ENCODE measurements at places on chromosomes 2 and 18.

GRCh38 chr2:104932243-104932642 is 78.3 kb downstream of the POU3F3 start:
- DNase-seq, result no peak

DNA sequence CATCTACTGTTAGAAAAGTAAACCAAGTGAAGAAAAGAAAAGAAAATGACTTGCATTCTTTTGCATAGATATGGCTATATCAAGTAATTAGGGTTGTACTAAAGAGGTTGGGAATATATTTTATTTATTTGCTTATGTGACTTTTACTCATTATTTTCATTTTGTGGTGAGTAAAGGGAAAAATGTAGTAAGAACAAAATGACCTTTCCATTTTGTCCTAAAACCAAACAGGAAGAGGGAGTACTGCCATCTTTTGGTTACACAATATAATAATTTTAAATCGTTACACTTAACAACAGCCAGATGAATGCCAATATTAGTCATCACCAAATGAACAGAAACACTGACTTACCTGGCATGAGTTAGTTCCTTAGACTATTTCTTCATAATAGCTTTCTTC is 47.3 kb upstream of the NDUFV2 start:
- DNase-seq, result peak; percentile 64

DNA sequence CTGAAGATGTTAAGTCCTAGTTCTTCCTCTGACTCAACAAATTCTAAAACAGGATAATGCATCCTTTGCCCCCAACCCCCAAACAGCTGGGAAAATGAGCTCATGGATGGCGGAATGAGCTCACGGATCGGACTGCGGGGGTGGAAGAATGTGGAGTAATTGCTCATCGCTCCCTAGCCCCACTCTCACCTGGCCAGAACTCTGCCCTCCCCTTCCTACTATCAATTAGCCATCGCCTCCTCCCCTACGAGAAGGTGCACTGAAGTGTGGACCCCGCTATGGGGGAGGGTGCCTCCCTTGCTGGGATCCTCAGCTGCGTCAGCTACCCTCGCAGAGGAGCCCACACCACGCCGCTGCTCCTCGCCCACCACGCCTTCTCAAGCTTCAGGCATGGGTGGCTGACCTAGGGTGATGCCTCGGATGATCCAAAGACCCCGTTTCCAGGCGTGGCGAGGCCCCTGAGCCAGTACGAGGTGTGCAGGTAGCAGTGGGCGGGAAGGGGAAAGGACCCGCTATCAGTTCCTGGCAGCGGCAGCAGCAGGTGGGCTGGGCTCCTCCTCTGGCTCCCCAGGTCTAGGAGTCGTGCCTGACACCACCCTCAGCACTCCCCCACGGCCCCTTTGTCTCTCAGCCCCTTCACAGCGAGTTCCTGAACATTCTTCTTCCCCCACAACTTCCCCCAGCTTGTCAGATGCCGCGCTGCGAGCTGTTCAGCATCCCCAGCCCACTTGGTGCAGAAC is 82.1 kb upstream of the POMC start:
- DNase-seq, result no peak

DNA sequence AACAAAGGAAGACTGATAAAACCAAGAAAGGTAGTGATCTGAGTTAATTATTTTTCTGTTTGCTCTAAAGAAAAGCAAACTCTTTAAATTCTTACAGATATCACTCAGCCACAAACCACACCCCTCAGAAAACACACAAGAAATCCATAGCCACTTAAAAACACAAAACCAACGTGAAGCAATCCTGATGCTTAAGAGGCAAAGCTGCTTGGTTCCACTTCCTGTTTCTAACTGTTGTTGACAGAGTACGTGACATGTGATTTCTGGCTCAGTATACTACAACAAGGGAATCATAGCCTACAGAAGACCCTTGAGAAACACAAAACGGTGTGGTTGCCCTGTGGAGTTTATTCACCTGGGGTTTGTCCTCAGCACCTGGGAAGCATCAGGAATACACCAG is 240.9 kb upstream of the APCDD1 start:
- DNase-seq, result peak; percentile 17

DNA sequence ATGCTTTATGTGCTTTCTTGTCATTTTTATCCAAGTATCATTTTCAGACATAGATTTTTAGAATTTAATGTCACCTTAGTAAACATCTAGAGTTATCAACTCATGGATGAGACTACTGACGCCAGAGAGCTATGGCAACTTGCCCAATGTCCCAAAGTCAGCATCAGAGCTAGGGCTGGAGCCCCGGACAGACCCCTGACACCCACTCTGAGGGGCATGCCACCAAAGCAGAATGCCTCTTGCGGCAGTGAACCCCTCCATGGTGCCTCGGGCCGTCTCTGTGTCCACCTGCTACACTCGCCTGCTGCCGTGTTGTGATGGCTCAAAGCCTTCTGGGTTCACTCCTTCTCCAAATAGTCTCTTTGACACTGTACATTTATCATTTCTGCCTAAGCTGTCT is 5.4 kb downstream of the SIGLEC15 start:
- DNase-seq, result no peak

DNA sequence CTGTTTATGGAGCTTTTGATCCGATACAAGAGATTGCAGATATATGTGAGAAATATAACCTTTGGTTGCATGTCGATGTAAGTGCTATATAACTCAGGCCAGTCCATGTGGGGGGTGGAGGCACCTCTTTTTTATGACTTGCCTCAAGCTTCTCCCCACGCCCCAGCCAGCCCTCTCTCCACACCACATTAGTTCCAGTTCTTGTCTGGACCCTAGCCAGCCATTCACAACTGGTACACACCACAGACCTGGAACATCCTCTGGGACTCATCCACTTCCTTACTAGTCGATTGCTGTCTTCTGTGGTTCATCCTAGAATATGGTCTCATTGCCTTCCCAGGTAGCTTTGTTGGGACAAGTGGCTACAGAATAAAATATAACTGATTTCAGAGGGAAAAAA is 31.0 kb downstream of the GAD1 start:
- no peak for DNase-seq

GRCh38 chr2:68371581-68371980 is 6.5 kb downstream of the PLEK start:
- peak; percentile 36 for DNase-seq

DNA sequence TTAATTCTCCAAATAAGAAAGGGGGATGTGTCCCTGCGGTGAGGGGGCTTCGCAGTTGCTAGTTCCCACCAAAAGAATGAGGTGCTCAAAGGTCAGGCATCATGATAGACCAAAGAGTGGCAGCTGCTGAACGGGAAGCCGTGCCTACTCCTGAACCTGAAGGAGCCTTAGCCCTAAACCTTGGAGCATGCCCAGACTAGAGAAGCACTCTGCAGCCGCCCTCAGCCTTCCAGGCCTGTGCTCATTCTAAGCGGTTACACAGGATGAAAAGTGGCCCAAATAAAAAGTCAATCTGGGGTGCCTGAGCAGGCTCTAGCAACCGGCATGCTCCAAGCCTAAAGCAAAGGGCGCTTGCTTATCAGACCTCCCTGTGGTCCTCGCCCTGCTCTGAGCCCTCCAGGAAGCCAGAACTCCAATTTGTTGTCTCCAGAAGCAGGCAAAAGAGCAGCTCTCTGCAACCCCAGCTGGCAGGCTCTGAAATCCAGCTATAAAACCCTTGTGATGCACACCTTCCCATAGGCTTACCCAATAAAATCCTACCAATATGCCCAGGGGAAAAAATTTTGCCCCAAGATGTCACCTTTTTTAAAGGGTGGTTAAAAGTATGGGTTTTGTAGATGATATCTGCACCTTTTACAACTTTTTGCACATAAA is 17.5 kb downstream of the UXS1 start:
- DNase-seq, result peak; percentile 37

DNA sequence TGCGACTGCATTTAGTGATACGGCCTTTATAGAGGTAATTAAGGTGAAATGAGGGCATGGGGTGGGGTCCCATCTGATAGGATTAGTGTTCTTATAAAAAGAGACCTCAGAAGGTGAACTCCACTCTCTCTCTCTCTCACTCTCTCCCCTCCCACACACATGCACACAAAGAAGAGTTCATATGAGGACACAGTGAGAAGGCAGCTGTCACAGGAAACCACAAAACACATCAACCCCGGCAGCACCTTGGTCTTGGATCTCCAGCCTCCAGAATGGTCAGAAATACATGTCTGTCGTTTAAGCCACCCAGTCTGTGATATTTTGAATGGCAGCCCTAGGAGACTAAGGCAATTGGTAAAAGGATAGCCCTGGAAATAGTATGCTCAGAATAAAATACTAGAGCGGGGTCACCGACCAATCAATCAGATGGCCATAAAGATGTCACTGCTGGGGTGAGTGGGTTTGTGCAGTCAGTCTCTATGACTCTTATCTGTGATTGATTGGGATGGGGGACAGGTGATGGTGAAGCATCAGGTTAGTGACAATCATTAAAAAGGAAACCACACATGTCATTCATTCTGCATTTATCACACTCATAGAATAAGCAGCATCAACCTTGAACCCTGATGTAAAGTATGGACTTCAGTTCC is 118.9 kb upstream of the POU3F3 start:
- DNase-seq, result no peak

GRCh38 chr2:177711483-177712265 is 319.1 kb downstream of the AGPS start:
- no peak for DNase-seq

- DNase-seq, result peak; percentile 32
Measured at GRCh38 chr2:15313657-15314056, 247.5 kb downstream of the NBAS start.

- no peak for DNase-seq
Measured at GRCh38 chr2:19219060-19219459, 139.4 kb downstream of the OSR1 start.

Measured in hematopoietic multipotent progenitor cell treated with erythropoietin and hydrocortisone succinate and interleukin-3 and kit ligand, for 8 days (in vitro differentiated cells).